ENCODE measurements at places on chromosomes 5 and 9.
A peak's percentile ranks its signal among the peaks of the same experiment; 100 is the strongest.

DNA sequence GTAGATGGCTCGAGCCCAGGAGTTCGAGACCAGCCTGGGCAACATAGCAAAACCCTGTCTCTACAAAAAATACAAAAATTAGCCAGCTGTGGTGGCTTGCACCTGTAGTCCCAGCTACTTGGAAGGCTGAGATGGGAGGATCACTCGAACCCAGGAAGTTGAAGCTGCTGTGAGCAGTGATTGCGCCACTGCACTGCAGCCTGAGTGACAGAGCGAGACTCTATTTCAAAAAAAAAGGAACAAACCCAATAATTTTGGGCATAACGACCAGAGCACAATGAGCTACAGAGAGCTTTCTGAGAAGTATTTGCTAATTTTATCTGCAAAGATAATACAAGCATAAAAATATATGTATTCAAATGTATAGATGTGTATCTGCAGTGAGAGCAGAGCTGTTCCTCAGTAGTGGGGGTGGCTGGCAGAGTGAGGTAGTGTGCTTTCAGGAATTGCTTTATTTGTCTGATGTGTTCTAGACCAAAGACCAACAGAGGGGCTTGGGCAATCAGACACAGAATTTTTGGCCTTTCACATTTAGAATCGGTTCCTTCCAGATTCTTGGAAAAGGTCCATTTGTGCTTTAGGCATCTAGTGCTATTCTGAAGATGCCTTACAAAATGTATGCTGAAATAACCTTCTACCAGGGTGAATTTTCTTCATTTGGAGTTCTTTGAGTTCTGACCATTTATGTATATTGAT is 5.2 kb downstream of the DOCK8 start:
- no peak for DNase-seq

- DNase-seq = peak; percentile 79
Observed at GRCh38 chr5:52800394-52801213, 12.9 kb downstream of the ITGA1 start.

GRCh38 chr9:75229605-75230332 is 141.5 kb downstream of the OSTF1 start:
- peak; percentile 17 for DNase-seq

DNA sequence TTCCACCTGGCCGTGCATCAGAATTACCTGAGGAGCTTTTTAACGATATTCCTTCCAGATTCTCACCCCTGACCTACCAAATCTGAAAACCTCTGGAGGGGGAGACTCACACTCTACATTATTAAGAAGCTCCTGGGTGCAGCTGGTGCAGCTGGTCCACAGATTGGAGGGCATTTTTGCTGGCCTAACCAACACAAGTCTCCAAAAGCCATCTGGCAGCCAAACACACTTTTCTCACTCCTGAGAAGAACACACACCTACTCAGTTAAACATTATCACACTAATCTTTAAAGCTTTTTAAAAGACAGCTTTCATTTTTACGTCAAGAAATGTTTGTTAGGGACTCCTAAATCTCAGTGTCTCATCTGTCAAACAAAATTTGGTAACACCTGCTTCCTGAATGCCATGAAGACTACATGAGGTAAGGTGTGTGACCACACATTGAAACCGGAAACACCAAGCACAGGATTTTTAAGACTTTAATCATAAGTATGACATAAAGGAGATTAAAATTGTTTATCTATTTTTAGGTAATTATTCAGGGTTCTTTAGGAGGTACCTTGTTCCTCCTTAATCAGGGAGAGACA is 14.2 kb upstream of the PTPN3 start:
- no peak for DNase-seq

DNA sequence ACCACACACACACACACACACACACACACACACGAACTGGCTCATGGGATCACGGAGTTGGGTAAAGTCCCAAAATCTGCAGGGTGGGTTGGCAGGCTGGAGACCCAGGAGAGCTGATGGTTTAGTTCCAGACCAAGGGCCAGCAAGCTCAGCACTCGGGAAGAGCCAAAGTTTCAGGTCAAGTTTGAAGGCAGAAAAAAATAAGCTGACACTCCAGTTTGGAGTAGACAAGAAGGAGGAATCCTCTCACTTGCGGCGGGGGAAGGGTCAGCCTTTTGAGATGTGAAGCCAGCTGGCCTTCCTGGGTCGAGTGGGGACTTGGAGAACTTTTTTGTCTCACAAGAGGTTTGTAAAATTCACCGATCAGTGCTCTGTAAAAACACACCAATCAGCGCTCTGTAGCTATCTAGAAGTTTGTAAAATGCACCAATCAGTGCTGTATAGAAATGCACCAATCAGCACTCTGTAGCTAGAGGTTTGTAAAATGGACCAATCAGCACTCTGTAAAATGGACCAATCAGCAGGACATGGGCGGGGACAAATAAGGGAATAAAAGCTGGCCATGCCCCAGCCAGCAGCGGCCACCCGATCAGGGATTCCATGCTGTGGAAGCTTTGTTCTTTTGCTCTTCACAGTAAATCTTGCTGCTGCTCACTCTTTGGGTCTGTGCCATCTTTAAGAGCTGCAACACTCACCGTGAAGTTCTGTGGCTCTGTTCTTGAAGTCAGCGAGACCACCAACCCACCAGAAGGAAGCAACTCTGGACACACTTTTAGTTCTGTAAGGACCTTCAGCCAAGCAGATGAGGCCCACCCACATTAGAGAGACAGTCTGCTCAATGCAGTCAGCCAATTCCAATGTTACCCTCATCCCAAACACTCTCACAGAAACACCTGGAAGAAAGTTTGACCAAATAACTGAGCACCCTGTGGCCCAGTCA is 37.8 kb upstream of the UNC5A start:
- no peak for DNase-seq

- no peak for DNase-seq
Observed at GRCh38 chr9:97573482-97574073, 59.6 kb downstream of the TSTD2 start.

DNA sequence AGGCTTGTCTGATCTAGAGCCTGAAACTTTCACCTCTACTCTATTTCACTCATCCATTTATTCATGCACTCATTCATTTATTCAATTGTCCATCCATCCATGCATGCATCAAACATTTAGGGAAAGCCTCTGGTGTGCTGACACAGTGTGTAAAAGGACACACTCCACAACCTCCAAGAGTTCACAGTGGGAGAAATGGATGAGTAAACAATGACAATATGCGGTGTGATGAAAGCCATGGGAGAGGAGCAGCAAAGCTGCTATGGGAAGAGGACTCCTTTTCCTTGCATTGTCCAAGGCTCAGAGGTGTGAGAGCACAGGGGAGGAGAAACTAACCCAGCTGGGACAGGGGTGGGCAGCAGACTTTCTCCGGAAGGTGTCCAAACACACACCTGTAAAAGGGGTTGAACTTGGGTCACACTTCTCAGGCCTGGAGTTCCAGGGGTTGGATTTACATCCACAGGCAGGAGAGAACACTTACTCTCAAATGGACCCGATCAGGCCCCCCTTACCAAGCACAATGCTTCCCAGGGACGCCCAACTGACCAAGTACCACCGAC is 21.2 kb upstream of the PFDN1 start:
- no peak for DNase-seq
